ENCODE measurements at places on chromosomes 11 and 22. TPM values are rescaled to one million over a fixed set of nuclear protein-coding genes. Genes with fewer than 3 reads are reported as not detected.

Gene EMID1
- 70.9 TPM for total RNA-seq

Gene GALNT18
- total RNA-seq = 7.0 TPM

Gene FGF3
- not detected for total RNA-seq

Gene TMEM121B
- total RNA-seq = 1.5 TPM

Gene GGTLC3
- total RNA-seq = not detected

Gene NRGN
- total RNA-seq = not detected

Gene TTLL12
- 36.5 TPM for total RNA-seq

Gene LRRC10B
- total RNA-seq = 0.15 TPM

Gene YPEL1
- 1.1 TPM for total RNA-seq

Gene OR5B21
- not detected for total RNA-seq

Gene OR9G4
- total RNA-seq = not detected
